Stimulated activated CD4-positive, alpha-beta T cell treated with anti-CD3 and anti-CD28 coated beads, Interleukin-2, amount 100 ng/mL, for 48 hours (primary cell): ENCODE measurements at places on chromosomes 5 and 9.

GRCh38 chr5:76329346-76329745, 73.7 kb upstream of the IQGAP2 start:
- DNase-seq: no peak

- no peak for DNase-seq
Measured at GRCh38 chr5:122846051-122846550, 688 bp downstream of the SNX24 start.

DNA sequence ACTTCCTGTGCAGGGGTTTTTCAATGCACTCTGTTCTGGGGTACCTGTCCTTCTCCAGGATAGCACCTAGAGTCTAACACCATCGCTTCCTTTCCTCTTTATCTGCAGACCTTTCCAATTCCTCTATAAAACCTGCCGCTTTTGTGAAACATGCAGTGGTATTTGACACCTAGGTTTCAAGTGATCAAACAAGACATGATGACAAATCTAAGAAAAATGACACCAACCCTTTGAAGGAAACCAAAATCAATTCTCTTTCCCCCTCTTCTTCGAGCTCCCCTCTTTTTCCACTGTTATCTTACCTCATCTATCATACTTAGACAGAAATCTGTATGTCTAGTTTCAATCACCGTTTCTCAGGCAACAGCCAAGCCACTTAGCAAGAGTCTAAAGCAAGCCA, 25.6 kb upstream of the RANBP17 start:
- no peak for DNase-seq

DNA sequence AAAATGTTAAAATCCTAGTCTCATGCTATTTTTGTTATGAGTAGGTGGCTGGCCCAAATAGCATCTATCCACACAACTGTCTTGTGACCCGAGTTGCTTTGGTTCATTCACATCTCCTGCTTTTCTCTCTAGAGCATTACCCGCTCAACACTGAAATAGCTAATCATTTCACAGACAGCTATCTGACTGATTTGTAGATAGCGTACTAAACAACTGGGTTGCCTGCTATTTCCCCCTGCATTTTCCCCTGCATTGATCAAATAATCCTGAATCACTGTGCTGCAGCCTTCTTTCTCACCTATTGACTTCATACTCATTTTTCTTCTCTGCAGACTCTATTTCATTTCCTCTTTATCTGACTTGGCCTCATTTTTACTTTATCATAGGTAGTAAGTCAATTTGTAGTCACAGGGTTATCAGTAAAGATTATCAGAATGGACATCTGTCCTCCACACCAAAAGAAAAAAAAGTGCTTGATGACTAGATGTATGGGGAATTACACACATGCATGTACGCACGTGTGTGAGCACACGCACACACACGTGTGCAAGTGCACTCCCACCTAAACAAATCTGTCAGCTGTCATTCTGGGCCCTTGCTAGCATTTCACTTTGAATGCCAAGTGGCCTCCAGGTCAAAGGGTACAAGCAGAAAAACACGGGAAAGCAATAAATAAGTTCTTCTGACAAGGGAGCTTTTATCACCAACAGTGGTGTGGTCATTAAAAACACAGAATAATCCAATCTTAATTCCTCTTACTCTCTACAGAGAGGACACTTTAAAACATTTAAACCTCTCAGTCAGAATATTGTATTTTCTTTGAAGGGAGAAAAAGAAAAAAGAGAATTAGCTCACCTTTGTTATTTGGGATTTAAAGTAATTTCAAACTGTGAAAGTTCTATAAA, 501.6 kb downstream of the EFNA5 start:
- DNase-seq: no peak

GRCh38 chr9:105154723-105155191, 89.7 kb upstream of the SLC44A1 start:
- no peak for DNase-seq

GRCh38 chr9:76878933-76879332, 27.0 kb downstream of the PRUNE2 start:
- DNase-seq: no peak

- DNase-seq: no peak
Measured at GRCh38 chr5:103340717-103341388, 82.3 kb downstream of the MACIR start.

DNA sequence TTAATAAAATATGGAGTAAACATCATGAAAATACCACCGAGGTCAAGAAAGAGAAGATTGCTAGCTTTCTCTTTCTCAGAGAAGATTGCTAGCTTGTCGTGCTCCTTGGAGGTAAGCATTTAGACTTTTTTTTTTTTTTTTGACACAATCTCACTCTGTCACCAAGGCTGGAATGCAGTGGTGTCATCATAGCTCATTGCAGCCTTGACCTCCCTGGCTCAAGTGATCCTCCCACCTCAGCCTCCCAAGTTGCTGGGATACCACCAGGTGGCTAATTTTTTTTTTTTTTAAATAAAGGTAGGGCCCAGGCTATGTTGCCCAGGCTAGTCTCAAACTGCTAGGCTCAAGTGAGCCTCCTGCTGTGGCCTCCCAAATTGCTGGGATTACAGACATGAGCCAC, 26.3 kb upstream of the CPLANE1 start:
- no peak for DNase-seq

GRCh38 chr5:87836696-87837095, 424.0 kb upstream of the CCNH start:
- DNase-seq: no peak

DNA sequence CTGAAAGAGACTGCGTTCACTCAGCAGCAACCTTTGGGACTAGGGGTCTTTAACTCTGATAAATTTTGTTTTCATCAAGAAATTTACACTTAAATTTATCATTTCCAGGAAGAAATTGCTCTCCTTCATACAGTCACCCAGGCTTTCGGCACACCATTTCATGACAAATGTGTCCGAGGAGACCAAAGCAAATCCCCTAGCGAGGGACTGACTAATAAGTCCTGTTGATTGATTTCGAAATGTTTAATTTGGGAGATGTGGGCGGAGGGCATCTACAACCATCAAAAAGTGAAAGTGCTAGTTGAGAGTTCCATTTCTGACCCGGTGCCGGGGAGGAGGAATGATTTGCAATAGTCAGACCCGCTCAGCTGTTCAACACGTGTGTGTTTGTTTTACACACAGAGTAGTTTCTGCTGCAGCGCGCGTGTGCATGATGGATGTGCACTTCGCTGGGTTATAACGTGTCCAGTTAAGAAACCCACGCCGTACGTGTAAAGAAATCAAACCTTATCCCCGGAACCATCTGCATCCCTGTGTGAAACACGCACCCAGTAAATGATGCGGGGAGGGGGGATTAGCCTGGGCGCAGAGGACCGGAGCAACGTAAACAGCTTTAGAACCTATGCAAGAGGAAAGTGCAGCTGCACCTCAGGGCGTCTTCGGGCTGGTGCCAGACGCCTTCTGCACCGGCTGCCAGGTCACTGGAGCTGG, 845 bp upstream of the NR4A3 start:
- DNase-seq: peak; percentile 55

DNA sequence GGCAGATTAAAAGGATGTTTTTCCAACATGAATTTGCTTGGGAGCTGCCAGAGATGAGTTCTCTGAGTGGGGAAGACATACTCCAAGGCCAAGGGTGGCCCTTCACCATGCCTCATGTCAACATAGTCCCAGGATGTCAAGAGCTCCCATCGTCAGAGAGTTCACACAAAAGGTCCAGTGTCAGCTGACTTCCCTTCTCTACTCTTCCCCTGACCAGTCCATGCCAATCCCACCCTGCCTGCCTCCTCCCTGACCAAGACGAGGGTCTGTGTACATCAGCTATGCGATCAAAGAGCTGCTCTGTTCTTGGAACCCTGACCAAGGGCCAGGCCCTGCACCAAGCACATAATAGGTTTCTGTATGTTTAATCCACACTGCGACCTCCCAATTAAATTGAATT, 71.2 kb upstream of the ZNF622 start:
- no peak for DNase-seq

- DNase-seq: peak; percentile 61
Measured at GRCh38 chr5:43073597-43074546, 33.8 kb upstream of the ANXA2R start.

GRCh38 chr5:97242341-97242740, 59.3 kb upstream of the RIOK2 start:
- DNase-seq: no peak

DNA sequence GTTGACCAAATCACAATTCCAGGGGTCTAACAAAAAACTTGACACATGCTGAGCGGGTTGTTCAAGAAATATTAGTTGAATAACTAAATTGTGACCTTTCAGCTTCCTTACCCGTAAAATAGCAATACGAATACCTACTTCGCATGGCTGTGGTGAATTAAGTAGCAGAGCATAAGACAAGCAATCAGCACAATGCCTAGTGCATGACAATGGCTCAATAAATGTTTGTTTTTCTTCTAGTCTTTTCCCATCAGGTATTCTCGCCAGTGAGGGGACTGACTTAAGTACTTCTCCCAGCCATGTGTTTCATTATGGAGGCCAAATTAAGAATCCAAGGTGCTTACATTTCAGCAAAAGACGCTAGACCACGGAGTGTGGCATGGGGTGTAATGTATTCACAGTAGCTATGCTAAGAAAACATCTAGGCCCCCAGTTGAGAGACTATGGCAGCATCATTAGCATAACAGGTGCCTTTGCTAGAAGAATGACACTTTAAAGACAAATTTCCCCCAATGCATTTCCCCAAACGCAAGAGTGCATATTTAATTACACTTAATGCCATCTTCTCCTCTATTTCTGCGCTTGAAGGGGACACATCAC, 145.9 kb downstream of the ASTN2 start:
- no peak for DNase-seq
